IPS DF 19.7 (cell line): ENCODE measurements at places on chromosomes 2 and 18.

DNA sequence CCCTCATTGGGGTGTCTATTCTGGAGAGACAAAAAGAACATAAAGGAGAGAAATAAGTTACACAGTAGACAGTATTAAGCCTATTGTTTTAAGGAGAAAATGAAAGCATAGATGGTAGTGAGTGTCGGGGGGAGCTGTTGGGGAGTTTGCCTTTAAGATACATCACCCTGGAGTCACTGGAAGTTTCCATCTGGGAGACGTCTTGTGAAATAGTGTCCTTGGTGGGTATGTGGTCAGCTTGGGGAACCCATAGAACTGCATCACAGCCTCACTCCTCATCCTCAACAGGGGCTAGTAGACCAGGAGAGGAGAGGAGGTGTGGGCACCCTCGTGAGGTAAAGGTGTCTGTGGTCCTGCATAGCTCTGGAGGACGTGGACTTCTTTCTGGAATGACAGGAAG, 60.6 kb downstream of the RNF144A start:
- DNase-seq, result no peak

DNA sequence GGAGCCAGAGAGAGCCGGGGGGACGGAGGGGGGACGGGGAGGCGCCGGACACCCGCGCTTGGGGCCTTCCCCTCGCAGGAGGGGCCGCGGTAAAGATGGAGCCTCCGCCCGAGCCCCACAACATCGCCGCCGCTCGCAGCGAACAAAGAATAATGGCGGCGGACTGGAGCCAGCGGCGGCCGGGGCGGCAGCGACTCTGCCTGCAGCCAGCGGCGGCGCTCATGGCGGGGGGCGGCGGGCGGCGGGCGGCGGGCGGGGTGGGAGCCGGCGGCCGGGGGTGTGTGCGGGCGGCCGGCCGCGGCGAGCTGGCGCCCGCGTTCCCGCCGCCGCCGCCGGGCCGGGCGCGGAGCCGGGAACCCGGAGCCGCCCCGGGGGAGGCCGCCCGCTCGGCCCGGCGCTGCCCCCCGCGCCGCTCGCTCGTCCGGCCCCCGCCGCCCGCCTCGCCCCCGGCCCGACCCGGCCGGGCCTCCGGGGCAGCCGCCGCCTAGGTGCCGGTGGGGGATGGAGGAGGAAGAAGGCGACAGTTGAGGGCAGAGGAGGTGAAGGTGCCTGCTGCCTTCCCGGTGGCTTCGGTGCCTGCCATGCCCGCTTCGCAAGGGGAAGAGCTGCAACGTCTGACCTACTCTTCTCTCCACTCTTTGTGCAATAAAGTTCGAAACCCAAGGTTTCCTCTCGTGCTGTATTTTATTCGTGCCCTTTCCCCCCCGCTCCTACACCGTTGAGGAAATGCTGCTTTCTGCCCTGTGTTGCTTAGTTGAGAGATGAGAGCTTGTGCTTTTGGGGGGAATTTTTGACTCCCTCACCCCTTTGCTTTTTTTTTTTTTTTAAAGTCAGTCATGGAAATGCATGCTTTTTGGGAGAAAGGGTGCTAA, 634 bp downstream of the CREB1 start:
- DNase-seq, result no peak

GRCh38 chr18:57819671-57820460, 16.8 kb upstream of the ATP8B1 start:
- no peak for DNase-seq

DNA sequence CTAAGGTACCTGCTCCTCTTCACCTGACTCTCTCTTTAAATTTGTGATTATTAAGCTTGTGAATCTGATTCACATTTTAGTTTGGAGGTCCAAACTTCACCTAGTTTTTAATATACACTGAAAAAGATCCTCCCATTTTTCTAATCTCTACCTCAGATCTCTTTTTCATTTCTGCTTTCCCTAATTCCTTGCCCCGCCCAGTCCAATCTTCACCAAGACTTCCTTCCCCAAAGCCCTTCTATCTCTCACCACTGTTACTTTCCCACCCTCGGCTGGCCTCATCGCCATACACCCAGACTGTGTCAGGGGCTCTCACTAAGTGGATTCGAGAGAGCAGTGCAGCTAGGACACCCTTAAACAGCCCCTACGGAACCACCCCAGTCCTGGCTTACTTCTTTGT, 40.0 kb downstream of the LBH start:
- no peak for DNase-seq

GRCh38 chr2:206983161-206983859, 44.0 kb downstream of the CPO start:
- no peak for DNase-seq

DNA sequence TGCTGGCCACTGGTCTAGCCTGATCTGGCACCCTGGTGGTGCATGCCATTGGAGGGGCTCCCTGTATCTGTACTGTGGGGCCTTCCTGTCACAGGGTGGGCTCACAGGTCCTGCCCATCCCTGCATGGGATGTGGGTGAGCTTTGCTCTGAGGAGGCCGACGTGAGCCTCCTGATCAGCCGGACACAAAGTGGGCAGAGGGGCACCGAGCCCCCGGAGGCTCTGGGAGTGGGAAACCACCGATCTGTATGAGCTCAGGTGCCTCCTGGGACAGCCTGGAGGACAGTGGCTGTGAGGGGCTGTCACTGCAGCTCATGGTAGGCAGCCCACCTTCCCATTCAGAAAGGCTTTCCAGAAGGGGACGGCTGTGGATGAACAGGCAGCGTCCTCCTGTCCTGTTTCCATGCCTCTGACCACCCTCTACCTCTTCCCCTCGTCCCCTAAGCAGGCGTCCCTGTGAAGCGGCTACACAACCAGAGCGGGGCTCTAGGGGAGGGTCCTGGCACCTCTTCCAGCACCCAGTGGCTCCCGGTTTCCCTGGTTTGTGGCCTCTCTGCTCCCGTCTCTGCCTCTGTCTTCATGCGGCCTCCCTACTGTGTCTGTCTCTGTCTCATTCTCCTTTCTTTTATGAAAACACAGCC, 112.5 kb upstream of the OTOS start:
- no peak for DNase-seq

- no peak for DNase-seq
Observed at GRCh38 chr2:239275847-239276831, 124.7 kb downstream of the HDAC4 start.

- DNase-seq, result no peak
Observed at GRCh38 chr2:158973116-158973956, 4.9 kb downstream of the TANC1 start.

- no peak for DNase-seq
Observed at GRCh38 chr18:44731530-44732237, 51.0 kb downstream of the SETBP1 start.

- DNase-seq, result no peak
Observed at GRCh38 chr2:224309176-224309575, 92.7 kb downstream of the FAM124B start.

GRCh38 chr2:221465776-221466175, 106.3 kb downstream of the EPHA4 start:
- no peak for DNase-seq

DNA sequence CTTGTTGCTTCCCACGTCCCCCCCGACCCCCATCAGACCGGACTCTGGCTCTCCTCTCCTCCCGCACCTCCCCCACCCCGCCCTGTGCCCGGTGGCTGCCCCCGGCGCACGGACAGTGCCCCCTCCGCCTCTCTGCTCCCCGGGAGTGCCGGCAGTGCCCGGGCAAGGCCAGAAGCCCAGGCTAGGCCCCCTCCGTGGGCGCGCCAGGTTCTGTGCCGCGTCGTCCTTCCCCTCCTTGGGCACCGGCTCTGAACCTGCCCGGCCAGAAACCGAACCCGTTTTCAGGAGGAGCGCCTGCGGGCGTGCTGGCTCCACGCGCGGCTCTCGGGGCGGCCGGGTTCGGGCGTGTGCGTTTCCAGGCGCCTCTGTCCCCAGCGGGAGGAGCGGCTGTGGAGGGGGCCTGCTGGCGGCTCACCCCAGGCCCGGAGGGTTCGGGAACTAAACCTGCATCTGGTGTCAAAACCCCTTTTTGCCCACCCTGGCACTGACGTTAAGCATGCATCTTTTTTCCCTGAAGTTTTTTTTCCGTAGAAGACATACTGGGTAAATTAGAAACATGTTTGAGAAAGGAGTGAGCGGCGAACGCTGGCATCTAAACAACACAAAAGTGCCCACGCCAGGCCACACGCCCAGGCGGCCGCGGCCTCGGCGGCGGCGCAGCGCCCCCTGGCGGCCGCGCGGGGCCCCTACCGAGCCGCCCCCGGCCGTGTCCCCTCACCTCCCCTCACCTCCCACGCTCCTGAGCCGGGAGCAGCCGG, 123.9 kb upstream of the SLC1A4 start:
- DNase-seq, result no peak

GRCh38 chr2:166229678-166230023, 101.8 kb upstream of the SCN1A start:
- no peak for DNase-seq

DNA sequence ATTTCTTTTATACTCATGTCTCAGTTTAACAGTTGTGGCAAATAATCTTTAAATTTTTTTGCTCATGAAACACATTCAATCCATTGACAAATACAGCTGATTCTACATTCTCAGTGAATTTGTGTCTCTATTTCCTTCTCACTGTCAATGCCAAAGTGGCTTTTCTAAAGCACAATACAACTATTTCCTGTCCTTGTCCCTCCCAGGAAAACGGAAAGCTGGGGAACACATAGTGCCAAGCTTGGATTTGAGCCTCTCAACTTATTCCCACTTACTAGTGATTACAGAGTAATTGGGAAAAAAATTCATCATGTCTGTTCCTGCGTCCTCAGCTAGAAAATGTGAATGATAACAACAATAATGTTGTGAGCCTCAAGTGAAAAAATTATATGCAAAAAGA, 899.7 kb upstream of the CDH2 start:
- no peak for DNase-seq

GRCh38 chr2:148027822-148028221, 6.9 kb downstream of the MBD5 start:
- DNase-seq, result no peak

DNA sequence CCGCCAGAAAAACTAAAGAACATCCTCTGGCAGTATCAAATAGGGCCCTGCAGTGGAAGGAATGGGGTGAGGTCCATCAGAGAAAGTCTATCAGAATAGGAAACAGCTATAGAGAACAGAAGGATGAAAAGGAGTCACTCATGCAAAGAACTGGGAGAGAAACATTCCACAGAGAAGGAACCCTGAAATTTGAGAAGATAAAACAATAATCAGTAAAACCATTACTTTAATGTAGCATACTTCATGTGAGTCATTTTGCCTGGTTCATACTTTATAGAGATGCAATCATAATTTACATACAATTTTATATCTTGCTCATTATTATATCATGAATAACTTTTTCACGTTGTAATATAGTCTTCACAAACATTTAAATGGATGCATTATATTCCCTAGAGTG, 402.2 kb downstream of the NCKAP5 start:
- no peak for DNase-seq

- no peak for DNase-seq
Observed at GRCh38 chr2:241325257-241325656, 9.5 kb downstream of the SEPTIN2 start.

- no peak for DNase-seq
Observed at GRCh38 chr2:213010106-213010779, 141.2 kb downstream of the IKZF2 start.

DNA sequence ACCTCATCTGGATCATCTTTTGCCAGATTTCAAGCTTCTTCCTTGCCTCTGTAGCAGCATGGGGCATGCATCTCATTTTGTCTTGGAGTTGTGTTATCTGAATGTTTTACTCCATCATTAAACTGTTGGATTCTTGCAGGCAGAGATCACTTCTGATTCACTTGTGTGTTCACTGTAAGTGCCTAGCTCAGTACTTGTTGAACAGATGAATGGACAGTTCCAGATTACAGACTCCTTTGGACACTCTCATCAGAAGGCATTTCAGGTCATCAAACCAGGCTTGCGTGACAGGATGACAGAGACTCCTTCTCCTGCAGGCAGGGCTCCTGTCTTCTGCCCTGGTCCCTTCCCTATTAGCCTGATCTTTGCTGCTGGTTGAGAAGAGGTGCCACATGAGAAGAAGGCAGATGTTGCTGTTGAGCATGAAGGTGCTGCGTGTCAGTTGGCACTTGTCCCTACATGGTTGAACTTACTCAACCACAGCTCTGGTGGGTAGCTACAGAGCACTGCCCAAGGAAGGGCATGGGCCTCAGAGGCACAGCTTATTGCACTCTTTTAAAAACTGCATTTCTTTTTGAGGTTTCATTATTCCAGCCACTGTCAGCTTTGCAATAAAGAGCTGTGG, 58.9 kb downstream of the INPP4A start:
- DNase-seq, result no peak

GRCh38 chr2:233119806-233120205, 59.7 kb downstream of the INPP5D start:
- no peak for DNase-seq

GRCh38 chr2:144593803-144594202, 73.9 kb upstream of the ZEB2 start:
- no peak for DNase-seq
